ENCODE measurements at places on chromosomes 7 and 10.

GRCh38 chr7:134907639-134908038 lies 78.7 kb upstream of the AGBL3 start:
- no peak for DNase-seq

DNA sequence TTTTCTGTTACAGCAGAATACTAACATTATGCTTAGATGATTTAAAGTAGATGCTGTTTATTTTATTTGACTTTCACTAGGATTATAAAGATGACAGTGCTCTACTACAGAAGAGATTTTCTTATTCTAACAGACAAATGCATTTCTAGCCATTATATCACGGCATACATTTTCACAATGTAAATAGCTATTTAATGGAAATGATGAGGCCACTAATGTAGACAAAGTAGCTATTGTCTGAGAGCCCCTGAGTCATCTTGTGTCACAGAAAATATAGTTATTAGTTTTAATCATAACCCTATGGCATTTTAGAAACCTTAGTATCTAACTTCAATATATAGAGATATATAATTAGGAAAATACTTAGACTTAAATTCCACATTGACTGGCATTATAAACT lies 158.0 kb upstream of the AHR start:
- DNase-seq: no peak

- DNase-seq: no peak
Measured at GRCh38 chr10:31549896-31550295, 230.9 kb downstream of the ZEB1 start.

DNA sequence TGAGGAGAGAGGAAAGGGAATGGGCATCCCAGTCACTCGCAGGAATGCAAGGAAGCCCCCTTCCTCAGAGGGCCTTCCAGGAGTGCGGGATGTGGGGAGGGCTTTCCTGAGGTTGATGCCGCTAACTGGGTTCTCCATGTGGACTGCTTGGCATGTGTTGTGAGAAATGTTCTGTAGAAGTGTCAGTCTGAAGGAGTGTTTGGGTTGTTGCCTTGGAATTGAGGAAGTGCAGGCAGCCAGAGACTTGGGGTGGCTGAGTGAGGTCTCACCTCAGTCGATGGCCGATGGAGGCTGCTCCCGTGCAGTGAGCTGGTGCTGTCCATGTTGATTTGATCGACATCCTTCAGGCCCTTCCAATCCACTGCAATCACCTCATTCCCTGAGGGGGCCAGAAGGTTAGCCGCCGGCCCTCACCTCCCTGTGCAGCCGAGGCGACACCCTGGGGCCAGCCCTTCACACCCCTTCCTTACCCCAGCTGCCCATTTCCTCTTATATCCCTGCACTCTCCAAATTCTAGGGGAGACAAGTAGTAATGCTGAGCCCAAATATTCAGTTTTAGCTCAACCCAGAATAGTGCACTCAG lies 2.7 kb downstream of the FAM131B start:
- DNase-seq: no peak

DNA sequence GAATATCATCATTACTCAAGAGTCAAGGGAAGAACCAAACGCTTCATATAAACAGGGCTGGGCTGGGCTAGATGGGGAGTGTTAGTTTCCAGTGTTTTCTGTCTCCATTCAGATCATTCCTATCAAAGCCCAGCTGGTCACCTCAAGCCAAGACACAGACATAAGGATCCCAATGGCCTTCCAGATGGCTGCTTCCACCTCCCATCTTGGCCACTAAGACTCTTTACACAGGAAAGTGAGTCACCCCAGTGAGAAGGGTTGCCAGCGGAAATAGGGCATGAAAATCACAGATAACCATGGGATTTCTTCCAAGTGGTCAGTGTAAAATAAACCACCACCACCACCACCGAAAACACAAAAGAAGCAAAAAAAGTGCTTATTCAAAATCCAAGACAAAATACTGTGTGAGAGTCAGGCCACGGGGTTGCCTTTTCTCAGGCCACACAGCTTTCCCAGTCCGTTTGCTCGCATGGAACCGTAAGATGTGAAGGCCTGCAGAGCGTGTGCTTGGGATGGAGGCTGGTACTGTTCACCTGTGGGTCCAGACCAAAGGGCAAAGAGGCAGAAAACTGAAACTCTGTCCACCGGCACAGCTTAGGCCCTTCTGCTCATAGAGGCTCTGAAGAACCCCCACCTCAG lies 5.6 kb downstream of the PRSS2 start:
- no peak for DNase-seq

DNA sequence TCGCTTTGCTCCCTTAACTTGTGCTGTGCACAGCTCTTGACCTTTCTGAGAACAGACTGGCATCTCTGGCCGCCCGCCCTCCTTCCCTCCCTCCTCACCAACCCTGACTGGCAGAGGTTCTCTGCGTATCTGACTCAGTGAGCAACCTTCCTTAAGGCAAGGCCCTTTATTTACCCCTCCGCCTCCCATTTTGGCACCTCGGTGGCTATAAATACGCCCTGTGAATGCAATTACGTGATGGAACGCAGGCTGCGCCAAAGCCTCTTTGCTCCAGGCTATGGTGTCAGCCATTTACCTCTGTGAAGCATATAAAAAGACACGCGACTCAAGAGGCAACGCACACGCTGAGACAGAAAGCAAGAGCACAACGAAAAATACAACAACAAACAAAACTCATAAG lies 764.3 kb downstream of the SUGCT start:
- DNase-seq: no peak

GRCh38 chr10:126730856-126731609 lies 60.5 kb upstream of the C10orf90 start:
- no peak for DNase-seq

- DNase-seq: no peak
Measured at GRCh38 chr7:4238861-4239260, 443.2 kb upstream of the FOXK1 start.

DNA sequence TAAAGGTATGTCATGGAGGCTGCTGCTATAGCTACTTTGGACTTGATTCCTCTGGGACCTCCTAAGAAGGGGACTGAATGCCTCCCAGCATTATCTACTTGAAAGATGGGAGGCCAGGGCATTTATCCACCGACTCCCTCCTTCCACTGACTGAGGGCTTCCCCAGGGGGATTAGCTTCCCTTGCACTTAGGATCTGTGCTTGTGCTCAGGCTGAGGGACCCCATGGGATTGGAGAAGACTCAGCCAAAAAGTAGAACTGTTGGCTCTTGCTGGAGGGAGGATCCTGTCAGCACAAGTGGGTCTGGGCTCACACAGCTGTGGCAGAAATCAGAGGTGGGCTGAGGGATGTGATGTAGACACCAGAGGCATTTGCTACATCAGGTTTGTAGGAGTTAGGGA lies 81.5 kb upstream of the SYPL1 start:
- DNase-seq: no peak

DNA sequence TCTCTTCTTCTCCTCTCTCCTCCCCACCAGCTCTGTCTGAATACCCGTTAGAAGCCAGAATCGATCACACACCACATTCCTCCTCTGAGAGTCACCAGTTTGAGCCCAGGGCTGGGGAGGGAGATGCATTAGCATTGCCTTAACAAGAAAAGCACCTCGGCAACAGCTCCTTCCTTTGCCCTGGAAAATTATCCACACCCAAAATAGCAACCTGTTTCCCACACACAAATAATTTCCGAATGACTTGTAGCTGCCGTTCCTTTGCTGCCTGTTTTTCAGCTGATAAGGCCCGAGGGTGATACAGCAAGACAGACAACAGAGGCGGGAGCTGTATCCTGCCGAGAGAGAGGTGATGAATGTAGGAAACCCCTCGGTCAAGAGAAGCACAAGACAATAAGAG lies 91.3 kb downstream of the CPXM2 start:
- no peak for DNase-seq

GRCh38 chr10:119365773-119366599 lies 158.6 kb downstream of the GRK5 start:
- DNase-seq: no peak

DNA sequence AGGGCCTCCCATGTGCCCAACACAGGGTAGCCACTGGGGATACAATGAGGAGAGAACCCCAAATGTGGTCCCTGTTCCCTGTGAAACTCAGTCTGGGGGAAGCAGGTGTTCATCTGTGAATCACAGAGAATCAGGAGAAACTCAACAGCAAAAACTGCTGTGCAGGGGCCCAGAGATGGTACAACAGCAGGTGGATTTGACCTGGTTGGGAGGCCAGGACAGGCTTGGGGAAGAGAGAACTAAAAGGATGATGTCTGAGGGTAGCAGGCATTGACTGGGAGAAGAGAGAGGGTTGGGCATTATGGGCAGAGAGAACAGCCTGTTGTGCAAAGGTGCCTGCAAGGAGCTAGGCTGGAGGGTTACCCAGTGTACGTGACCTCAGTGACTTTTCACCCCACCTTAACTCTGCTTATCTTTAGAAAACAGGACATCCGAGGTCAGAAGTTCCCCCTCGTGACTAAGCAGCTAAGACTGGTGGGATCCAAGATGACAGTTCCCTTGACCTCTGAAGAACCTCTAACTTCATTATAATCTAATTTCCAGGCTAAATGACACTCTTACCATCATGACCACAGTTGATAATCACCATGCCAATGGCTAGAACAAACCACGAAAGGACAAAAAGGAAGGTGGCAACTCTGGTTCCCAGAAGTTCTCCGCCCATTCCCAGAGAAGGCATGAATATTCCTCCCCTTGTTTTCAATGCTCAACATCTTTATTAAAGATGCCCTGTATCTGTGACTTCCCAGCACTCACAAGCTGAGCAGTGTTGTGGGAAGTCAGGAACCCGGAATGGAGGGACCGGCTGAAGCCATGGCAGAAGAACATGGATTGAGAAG lies 5.1 kb upstream of the ADAMTS14 start:
- no peak for DNase-seq

DNA sequence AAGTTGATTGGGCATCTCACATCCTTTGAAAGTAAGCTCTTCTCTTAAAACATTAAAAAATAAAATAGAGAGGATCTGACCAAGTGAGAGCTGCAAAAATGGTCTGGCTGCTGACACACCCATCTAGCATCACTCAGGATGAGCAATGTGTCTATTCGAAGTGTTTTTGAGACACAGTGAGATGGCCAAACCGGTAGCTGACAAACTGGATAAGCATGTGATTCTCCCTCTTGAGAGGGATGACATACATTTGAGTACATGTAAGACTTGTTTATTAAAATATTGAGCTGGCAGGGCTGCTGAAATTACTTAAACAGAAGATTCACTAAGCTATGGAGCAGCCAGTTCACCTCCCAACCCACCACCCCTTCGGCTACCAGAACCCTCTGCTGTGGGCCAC lies 333.9 kb downstream of the ADRA2A start:
- DNase-seq: no peak

DNA sequence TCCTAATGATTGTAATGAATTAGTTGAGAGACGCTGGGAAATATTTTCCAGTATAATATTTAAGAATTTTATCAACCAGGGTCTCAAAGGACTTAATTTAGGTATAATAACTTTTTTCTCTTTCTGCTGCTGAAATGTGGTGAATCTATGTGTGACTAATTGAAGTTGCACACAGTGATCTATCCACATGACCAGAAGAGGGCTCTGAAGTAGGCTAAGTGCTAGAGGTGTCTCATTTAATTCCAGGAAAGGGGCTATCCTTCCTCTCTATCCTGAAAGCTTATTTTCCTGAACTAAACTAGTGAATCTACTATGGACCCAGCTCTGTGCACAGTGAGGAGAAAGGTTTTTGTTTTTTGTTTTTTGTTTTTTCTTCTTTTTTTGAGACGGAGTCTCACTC lies 294.4 kb upstream of the MYO3A start:
- no peak for DNase-seq

DNA sequence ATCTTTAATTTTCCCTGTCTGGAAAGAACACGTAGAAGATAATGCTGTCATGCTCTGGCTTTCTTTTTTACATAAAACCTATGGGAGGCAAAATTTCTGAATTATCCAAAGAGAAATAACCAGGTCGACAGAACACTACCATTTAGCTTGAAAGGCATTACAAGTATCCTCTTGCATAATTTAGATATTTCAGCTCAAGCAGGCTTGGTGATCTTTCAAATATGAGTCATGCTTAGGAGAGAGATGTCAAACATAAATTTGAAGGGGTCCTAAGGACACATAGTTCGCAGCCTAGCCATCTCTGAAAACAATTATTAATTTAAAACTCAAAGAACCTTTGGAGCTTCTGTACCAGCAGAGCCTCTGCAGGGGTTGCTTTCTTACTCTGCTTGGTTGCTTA lies 100.9 kb downstream of the FAS start:
- no peak for DNase-seq

DNA sequence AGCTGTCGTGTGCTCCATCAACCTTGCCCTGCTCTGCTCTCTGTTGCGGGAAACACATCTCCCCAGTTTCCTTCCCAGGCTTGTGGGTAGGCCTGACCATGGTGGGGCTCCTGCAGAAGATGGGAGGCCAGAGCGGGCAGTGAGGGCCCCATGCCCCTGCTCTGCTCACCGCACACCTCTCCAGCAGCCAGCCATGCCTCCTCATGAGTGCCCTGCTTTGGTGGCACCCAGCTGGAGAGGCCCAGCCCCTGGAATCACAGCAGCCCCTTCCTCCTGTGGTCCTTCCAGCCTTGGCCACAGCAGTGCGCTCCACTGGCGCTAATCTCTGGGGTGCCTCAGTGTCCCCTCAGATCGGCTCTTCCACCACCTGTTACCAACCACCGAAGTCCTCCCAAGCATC lies 4.2 kb upstream of the OPN4 start:
- peak; percentile 0 for DNase-seq

- no peak for DNase-seq
Measured at GRCh38 chr10:103929381-103929921, 11.5 kb upstream of the STN1 start.

- no peak for DNase-seq
Measured at GRCh38 chr7:81273601-81274397, 354.9 kb upstream of the SEMA3C start.

DNA sequence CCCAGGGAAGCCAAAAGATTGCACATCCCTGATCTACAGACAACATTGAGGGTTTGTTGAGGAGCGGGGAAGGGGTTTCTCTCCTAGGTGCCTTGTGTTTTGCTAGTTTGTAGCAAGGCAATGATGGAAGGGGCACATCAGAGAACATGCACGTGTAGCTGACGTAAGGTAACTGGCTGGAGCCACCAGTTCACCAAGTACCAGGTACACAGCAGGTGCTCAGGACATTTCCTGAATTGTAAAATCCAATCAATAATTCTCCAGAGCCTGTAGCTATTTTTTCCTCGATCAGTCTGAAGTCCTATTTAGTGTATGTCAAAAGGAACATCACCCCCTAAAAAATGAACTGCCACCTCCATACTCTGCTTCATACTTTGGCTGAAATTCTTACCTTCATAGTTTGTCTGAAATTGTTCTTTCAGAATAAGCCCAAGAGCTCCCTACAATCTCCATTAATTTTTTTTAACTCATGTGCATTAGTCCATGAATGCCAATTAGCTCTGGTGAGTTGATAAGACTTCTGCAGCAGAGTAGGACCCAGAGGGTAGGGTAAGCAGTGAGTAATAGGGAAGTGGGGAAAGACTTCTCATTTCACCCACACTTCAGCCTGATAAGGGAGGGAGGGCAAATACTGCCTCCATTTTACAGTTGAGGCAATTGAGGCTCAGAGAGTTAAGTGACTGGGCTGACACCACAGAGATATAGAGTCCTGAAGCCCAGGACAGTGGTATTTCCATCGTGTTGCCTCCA lies 36.0 kb upstream of the SLC26A3 start:
- DNase-seq: no peak

DNA sequence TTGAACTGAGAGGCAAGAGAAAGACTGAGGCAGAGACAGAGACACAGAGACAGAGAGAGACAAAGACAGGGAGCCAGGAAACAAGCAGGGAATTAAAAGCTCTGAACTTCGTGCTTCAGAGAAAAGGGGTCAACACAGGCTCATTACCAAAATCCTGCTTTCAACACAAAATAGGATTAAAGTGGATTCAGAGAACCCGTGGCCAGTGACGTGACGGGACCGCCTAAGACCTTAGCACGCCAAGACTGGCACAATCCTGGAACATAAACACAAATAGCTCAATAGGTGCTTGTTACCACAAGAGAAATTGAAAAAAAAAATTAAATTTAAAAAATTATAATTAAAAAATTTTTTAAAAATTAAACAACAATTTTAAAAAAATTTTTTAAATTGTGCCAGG lies 21.5 kb downstream of the ASB13 start:
- no peak for DNase-seq
